ENCODE measurements at places on chromosomes 1 and 21.

DNA sequence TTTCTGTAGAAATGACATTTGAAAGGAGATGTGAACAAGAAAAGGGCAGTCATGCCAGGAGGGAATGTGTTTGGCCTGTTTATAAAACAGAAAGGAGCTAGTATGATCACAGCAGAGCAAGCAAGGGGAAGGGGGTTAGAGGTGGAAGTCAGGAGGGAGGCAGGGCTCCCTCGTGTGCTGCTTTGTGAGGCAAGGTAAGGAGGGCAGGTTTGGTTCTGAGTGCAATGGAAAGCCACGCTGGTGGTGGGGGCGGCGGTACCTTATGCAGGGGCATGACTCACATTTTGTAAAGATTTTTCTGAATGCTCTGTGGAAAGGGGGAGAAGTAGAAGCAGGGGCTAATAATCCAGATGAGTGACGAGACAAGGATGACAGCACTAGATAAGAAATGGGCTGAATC, 197.5 kb upstream of the C8B start:
- no peak for DNase-seq

GRCh38 chr1:15837931-15838330, 9.6 kb upstream of the SPEN start:
- no peak for DNase-seq

GRCh38 chr21:34043333-34043732, 30.0 kb upstream of the MRPS6 start:
- DNase-seq, result no peak

DNA sequence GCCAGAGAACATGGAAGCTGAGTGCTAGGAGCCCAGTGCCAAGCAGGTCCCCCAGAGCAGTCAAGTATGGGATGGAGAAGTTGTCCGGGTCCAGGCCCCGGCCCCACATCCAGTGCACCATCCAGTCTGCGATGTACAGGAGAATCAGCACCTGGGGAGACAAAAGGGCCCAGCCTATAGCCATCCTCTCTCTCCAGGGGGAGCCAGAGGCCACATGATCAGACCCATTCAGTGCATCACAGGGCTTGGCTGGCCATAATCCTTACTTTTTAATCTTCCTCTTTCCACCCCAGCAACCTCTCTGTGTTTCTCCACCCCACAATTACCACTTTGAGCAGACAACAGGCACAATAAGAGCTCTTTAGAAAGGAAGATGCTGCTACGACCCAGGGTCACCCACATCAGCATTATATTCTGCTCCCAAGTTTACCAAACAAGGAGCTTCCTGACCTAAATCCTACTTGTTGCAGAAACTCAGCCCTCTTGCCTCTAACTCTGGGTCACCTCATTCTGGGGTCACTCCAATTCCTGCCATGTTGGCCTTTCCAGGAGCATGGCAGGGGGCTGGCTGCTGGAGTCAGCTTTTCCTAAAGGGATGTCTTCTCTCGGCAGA, 16.4 kb upstream of the RAB29 start:
- peak; percentile 71 for DNase-seq

DNA sequence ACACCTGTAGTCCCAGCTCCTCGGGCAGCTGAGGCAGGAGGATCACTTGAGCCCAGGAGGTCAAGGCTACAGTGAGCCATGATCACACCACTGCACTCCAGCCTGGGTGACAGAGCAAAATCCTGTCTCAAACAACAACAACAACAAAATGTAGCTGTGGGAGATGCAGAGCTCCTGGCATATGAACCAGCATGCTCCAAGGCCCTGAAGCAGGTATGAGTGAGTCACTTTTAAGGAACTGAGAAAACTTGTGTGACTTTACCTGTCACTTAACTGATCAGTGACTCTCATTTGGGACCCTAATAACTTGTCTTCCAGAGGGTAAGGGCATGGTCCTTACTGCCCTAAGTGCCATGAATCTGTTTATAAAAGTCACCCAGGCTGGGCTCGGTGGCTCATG, 19.4 kb upstream of the TMEM222 start:
- DNase-seq, result no peak

GRCh38 chr1:231073331-231073730, 33.3 kb upstream of the FAM89A start:
- DNase-seq, result no peak

GRCh38 chr1:244210884-244211558, 159.9 kb downstream of the ZBTB18 start:
- DNase-seq, result no peak

GRCh38 chr1:230937371-230937770, 41.3 kb downstream of the TTC13 start:
- DNase-seq, result no peak

GRCh38 chr1:37031429-37031828, 2.9 kb downstream of the GRIK3 start:
- no peak for DNase-seq

GRCh38 chr1:201127755-201128455, 921 bp upstream of the ASCL5 start:
- DNase-seq, result no peak

DNA sequence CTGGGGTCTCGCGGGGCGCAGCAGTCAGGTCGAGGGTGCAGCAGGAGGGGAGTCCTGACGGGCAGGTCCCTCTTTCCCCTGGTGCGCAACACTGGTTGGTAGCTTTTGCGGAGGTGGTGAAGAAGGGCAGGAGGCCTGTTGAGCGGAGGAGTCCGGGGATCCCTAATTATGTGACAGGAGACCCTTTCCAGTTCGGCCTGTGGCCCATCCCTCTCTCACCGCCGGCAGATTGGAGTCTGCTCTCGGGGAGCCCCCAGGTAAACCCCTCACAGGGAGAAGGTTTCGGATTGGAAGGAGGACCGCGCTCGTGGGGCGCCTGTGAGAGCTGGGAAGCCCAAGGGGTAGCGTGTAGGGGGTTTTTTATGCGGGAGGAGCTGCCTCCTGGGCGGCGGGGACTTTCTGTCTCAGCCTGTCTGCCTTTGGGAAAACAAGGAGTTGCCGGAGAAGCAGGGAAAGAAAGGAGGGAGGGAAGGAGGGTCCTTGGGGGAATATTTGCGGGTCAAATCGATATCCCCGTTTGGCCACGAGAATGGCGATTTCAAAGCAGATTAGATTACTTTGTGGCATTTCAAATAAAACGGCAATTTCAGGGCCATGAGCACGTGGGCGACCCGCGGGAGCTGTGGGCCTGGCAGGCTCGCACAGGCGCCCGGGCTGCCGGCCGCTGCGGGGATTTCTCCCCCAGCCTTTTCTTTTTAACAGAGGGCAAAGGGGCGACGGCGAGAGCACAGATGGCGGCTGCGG, 9.5 kb downstream of the SIM2 start:
- no peak for DNase-seq

DNA sequence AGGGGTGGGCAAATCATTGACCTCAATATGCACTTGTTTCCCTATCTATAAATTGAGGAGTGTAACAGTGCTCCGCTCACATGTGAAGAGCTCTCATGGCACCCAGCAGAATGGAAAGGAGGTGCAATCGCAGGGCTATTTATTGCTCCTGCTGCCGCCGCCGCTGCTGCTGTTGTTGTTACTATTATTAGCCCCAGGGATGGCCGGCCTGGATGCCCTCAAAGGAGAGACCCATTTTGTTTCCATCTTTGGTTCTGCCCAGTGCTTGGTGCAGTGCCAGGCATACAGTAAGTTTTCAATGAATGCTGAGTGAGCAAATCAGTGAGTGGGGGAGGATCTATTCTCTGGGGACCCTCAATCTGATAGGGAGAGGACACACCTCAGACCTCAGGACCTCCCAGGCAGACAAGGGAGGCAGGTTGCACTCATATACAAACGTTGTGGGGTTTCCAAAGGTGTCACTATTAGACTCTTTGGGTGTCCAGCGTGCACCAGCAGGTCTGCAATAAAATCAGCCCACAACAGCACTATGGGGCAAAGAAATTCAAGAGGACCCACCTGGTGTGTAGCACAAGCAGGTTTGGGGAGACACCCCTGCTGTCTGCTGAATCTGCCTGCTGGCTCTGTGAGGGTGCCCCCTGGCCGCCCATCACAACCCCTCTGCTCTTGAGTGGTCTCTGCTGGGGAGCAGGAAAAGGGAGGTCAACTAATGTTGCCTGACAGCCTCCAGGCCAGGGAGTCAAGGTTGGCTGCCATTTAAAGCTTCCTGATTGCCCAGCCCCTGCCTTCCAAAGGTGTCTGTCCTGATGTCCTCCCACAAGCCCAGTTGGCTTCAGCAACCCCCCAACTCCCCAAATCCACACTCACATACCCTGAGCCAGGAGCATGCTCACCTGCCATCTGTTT, 136.3 kb downstream of the ACTL8 start:
- DNase-seq, result no peak

DNA sequence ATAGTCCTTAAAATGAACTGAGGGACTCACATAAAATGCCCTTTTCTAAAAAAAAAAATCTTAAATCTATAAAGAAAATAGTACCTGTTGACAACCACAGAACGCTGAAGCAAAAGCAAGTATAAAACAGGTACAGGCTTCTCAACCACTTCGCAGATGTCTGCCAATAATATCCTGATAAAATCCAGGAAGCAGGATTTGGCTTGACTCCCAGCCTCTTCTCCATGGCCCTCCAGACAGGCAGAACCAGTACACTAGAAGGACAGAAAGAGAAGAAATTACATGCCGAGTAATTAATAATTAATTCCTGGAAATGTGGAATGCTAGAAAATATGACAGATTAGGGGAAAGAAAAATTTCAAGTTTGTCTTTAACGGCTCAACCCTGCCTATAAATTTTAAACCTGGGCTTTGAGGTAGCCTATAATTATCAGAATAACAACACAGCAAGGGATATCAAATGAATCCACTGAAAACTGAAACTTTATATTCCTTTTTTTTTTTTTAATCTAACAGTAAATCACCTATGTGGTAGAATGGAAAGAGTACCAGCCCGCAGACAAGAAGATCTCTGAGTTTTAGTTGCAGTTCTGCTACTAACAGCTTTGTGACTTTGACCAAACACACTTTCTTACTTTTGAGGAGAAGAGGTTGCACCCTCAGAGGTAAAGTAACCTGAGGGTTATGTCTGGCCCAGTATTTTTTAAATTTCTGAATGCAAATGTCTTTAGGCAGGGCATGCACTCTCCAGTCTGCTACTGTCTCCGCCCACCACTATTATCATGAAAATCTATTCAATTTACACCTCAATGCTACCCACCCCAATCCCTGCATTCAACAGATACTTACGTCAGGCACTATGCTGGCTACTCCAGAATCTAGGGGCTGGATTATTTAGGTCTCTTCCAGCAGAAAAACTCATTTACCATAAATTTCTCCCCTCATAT, 2.7 kb downstream of the KIAA0319L start:
- DNase-seq, result peak; percentile 24

GRCh38 chr21:16324630-16325029, 594.8 kb downstream of the USP25 start:
- DNase-seq, result no peak

DNA sequence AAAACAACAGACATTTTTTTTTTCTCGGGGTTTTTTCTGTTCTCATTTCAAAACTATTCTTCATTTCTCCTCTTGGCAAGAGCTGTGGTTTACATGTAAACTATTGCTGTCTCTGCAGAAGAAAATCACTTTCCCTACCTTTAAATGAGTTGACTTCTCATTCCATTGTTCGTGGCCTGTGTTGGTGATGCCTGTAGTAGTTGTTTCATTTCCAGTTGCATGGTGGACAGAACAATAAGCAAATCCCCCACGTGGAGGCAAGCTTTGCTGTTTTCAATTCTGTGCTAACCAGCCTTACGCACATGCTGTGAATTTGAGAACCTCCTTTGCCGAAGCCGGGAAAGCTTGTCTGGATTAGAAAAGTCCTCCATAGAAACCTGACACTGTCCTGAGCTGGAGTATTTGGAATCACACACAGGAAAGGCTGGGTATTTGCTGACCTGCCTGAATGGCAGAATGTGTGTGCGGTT, 26.2 kb upstream of the MAP3K7CL start:
- DNase-seq, result peak; percentile 85

- no peak for DNase-seq
These were observed 2.6 kb upstream of the UQCRHL start for GRCh38 chr1:15810073-15810472.

DNA sequence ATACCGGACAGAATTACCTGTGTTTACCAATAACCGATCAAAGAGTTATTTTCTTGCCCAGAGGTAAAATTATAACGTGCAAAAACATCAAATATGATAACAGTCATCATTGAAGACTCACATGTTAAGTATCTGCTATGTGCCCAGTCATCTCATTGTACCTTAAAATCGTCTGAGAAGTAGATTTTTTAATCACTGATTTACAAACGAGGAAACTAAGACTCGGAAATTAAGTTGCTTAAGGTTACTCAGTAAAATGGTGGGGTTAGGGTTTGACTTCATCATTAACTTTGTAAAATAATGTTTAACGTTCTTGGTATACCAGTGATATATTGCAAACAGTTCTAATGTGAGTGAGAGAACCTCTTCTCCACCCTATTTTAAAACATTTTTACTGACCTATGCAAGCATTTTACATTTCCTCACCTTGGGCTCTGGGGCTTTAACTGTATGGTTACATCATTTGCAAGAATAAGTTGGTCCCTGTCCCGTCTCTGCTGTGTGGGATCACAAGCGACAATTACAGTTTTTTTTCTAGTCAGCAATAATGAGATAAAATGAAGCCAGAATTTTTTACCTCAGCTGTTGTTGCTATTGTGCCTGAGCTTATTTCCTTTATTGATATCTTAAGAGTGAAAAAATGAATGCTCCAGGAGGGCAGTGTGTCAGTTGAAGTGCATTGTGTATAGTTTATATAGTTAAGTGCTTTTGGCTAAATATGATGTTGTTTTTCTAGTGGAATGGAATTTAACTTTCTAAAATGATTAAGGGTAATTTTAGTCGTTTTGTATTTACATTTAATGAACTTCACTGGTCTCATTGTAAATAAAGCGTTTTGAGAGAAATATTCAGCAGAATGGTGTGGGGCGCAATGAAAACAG, 2.7 kb downstream of the RPRD2 start:
- no peak for DNase-seq

DNA sequence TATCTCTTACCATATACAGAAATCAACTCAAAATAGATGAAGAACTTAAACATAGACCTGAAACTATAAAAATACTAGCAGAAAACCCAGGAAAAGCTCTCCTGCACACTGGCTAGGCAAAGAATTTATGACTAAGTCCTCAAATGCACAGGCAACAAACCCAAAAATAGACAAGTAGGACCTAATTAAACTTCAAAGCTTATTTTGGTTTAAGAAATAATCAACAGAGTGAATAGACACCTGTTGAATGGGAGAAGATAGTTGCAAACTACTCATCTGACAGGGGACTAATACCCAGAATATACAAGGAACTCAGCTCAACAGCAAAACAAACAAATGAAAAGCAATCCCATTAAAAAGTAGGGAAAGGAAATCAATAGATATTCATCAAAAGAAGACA, 40.7 kb downstream of the WARS2 start:
- no peak for DNase-seq

DNA sequence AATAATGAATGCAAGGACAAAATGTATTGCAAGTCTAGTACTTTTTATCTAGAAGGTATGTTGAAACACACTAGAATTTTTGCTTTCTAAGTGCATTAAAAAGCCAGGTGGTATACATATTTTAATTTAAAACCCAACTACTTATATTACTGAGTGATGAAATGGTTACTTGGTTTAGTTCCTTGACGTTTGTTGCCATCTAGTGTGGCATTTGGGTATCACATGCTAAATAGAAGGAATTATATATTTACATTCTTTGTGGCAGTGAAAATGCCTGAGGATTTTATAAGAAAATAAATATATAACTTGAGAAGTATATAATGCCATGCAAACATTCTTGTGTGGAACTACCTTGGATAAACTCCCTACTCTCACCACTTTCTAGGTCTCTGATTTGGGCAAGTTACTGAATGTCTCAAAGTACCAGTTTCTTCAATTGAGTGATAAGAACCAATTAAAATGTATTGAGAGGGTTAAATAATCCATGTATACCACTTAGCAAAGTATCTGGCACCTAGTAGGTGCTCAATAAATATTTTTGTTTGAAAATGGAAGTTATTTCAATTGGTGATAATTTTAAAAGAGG, 69.6 kb downstream of the SDCCAG8 start:
- no peak for DNase-seq

Measured in NCI-H2107 (cell line).